ENCODE measurements at places on chromosomes 1 and 21.

- no peak for DNase-seq
These were observed 16.1 kb upstream of the TMEM39B start for GRCh38 chr1:32056598-32056997.

GRCh38 chr1:245396615-245397014 is 241.8 kb downstream of the KIF26B start:
- DNase-seq, result no peak

- DNase-seq, result peak; percentile 47
These were observed 56.4 kb downstream of the HLCS start for GRCh38 chr21:36909901-36910561.

DNA sequence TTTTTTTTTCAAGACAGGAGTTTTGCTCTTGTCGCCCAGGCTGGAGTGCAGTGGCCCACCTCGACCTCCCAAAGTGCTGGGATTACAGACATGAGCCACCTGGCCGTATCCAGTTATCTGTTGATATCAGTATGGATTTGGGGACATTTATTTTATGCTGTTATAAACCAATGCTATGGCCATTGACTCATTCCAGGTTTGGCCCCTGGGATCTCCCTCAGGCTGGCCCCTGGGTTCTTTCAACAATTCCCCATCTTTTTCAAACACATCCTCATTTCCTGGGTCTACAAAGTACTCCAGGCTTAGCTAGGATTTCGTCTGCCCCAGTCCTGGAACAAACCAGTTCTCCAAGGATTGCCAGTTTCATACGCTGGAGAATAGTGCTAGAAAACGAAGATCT is 44.1 kb downstream of the WDR4 start:
- DNase-seq, result no peak

- DNase-seq, result peak; percentile 23
These were observed 967 bp downstream of the CENPS start for GRCh38 chr1:10431070-10431730.

DNA sequence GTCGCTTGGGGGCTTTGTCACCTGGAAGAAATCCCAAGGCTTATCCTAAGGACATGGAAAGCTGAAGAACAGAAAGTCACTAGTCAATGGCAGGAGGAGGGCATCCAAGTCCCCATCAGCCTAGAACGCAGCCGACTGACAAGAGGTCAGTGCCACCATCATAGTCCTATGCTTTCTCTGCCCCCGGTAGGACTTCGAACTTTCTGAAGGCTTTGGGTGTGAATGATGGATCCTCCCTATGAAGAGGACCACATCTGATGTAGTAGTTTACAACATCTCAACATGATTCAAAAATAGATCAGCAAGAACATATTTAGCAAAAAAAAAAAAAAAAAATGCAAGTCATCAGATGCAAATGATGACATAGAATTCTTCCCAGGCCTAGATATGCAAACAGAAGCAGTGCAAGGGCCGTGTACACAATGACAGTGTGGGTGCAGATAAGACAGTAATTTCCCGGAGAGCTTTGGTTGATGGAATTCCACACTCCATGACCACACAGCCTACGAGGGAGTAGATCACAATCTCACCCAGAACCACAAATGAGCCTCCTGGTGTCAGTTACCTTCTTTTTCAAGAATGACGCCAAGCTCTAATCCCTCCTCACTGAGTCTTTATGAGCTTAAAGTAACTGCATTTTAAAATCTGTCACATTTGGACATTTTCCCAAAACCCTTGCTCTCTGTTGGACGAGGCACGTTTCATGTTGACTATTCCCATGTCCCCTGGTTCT is 88.2 kb downstream of the PSMG1 start:
- no peak for DNase-seq

GRCh38 chr21:26732432-26733221 is 112.6 kb downstream of the ADAMTS1 start:
- peak; percentile 35 for DNase-seq

DNA sequence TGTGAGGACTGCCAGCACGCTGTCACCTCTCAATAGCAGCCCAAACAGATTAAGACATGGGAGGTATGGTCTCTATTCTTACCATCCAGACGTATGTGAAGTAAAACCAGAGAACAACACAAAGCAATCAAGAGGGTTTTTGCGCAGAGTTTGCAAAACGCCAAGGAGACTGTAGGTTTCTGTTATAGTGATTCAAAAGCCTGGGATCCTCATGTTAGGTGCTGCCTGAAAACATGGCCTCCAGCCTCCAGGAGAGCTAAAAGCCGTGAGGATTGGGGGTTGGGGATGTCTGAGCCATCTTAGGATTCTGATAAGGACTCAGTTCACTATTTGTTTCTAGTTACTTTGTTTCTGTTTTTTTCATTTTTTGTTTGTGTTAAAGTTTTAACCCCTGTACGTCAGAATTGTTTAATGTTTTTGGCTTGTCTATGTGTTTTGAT is 4.2 kb upstream of the CCT8 start:
- peak; percentile 55 for DNase-seq

GRCh38 chr1:41444246-41444645 is 40.2 kb downstream of the EDN2 start:
- peak; percentile 13 for DNase-seq

DNA sequence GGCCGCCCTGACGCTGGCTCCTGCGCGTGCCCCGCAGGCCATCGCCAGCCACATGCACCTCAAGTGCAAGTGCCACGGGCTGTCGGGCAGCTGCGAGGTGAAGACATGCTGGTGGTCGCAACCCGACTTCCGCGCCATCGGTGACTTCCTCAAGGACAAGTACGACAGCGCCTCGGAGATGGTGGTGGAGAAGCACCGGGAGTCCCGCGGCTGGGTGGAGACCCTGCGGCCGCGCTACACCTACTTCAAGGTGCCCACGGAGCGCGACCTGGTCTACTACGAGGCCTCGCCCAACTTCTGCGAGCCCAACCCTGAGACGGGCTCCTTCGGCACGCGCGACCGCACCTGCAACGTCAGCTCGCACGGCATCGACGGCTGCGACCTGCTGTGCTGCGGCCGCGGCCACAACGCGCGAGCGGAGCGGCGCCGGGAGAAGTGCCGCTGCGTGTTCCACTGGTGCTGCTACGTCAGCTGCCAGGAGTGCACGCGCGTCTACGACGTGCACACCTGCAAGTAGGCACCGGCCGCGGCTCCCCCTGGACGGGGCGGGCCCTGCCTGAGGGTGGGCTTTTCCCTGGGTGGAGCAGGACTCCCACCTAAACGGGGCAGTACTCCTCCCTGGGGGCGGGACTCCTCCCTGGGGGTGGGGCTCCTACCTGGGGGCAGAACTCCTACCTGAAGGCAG is 23.4 kb upstream of the ARF1 start:
- DNase-seq, result no peak

GRCh38 chr1:43890815-43891214 is 42.8 kb upstream of the ARTN start:
- no peak for DNase-seq

GRCh38 chr1:243364330-243364729 is 108.5 kb downstream of the SDCCAG8 start:
- no peak for DNase-seq

DNA sequence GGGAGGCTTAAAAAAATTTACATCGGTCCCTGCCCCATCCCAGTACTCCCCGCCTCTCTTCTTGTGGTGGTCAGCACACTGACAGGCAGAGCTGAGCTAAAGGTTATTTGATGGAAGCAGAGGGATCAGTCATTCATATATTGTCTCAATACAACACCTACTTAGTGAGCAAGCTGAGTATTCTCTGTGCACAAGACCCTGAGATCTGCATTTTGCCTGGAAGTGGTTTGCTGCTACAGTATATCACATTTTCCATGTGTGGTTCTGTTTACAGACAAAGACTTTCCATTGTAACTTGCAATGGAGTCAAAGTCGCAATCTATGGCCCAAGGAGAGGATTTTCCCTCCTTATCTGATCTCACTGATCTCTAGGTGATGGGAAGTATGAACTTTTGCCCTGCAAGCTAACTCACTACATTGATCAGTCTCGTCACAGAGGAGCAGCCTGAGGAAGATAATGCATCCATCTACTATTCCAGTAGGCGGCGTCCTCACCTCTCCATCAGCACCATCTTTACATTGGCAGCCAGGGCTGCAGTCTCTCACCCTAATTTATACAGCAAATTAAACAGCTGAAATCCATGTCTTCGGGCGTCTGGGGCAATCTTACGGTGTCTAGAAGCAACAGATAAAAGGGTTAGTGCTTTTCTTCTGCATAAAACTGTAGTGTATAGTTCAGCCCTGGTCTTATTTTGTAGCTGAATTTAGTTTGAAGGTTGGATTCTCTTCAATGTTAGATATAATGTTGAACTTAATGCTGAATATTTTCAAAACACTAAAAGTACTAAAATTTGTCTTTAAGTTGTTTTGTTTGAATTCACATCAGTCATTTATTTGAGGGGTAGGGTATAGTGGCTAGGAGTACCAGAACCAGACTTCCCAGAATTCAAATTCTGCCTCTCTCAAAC is 3.2 kb upstream of the TRAF5 start:
- DNase-seq, result peak; percentile 73

GRCh38 chr1:41698916-41699860 is 214.7 kb upstream of the EDN2 start:
- peak; percentile 34 for DNase-seq

Measured in activated CD4-positive, alpha-beta T cell treated with anti-CD3 and anti-CD28 coated beads, Interleukin-2, amount 50 U/mL, for 48 hours (primary cell).